ENCODE measurements at places on chromosomes 13 and 19.

DNA sequence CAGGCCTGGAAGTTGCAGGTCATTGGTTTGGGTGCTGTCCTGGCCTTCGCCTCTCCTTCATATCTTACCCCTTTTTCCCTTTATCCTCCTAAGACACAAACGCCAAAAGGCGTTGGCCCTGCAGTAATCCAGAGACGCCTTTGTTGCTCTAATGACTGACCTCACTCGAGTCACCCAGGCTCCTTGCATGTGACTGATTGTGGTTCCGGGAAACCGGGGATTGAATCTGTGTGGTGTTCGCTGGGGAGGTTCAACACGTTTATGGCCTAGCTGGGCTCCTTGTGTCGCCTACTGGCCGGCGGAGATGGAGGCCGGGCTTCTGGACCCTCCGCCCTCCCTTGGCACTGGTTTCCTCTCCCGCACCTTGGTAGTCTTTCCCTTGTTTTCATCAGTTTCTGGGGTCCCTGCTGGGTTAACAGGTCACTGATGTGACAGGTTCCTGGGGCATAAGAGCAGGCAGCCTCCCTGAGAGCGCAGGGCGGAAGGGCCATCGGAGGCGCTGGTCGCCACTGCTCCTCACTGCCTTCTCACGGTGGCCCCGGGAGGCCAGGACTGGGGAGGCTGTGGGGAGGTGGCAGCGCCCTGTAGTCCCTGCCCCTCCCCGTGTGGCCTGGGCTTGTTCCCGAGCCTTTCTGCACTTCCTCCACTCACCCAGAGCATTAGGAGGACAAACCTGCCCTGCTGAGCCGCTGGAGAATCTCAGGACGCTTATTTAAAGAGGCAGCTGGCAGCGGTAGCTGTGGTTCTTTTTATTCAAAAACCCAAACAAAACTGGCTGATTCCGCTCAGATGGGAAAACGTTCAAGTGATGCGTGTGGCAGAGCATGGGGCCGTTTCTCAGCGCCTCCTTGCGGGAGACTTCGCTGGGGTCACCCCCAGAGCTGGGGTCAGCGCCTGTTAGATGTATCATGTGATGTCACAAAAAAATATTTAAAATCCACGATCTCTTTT lies 18.1 kb upstream of the NDUFS7 start:
- DNase-seq = no peak

GRCh38 chr13:51269039-51269438 lies 46.8 kb downstream of the FAM124A start:
- DNase-seq = no peak

GRCh38 chr13:48436661-48437288 lies 23.9 kb upstream of the LPAR6 start:
- DNase-seq = no peak

DNA sequence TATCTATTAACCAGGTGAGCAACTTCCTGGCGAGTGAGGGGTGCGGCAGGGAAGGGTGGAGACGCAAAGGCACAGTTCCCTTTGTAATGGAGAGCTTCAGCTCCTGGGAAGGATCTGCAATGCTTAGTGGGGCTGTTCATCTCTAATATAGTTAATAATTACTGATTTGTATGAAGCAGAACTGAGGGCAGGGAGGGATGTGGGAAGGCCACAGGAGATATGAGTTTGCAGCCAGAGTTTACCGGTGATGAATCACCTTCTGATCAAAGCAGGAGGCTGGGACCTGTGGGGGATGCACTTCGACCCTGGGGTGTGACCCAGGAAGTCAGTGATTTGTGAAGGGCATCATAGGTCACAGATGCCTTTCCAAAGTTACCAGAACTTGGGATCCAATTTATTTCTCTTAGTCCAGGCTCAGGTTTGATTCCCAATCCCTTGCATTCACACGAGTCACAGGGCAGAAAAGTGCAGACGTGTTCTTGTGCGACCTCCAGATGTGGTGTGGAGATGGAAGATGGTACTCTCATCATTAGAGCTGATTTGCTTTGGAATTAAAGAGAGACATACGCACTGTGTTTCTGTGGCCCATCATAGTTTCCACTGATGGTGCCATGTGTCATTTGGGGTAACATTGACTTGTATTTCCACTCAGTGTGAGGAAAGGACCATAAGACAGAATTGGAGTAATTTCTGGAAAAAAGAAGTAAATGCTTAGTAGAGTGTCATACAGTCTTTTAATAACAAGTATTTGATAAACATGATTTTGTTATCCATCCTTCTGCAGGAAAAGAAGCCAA lies 55.0 kb downstream of the LRCH1 start:
- DNase-seq = no peak

GRCh38 chr13:22596171-22596863 lies 584.5 kb upstream of the SGCG start:
- no peak for DNase-seq

Data from DND-41 (cell line).